ENCODE measurements at places on chromosomes 12 and 14. TPM values are rescaled to one million over a fixed set of nuclear protein-coding genes. Genes with fewer than 3 reads are reported as not detected.

- no peak for DNase-seq
Measured at GRCh38 chr14:33191855-33192254, 253.2 kb downstream of the NPAS3 start.

GRCh38 chr14:49641697-49642129 is 6.7 kb upstream of the DNAAF2 start:
- peak; percentile 43 for DNase-seq

GRCh38 chr12:3536096-3536875 is 45.3 kb downstream of the PRMT8 start:
- no peak for DNase-seq

DNA sequence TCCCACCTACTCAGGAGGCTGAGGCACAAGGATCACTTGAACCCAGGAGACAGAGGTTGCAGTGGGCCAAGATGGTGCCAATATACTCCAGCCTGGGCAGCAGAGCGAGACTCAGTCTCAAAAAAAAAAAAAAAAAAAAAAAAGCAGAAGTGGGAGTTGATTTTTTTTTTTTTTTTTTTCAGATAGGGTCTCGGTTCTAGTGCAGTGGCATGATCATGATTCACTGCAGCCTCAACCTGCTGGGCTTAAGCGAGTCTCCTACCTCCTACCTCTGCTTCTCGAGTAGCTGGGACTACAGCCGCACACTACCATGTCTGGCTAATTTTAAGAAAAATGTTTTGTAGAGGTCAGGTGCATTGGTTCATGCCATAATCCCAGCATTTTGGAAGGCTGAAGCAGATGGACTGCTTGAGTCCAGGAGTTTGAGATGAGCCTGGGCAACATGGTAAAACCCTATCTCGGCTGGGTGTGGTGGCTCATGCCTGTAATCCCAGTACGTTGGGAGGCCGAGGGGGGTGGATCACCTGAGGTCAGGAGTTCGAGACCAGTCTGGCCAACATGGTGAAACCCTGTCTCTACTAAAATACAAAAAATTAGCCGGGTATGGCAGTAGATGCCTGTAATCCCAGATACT is 16.3 kb upstream of the HSP90AA1 start:
- no peak for DNase-seq

- no peak for DNase-seq
Measured at GRCh38 chr12:67991158-67991557, 1.9 kb downstream of the IFNG-AS1 start.

DNA sequence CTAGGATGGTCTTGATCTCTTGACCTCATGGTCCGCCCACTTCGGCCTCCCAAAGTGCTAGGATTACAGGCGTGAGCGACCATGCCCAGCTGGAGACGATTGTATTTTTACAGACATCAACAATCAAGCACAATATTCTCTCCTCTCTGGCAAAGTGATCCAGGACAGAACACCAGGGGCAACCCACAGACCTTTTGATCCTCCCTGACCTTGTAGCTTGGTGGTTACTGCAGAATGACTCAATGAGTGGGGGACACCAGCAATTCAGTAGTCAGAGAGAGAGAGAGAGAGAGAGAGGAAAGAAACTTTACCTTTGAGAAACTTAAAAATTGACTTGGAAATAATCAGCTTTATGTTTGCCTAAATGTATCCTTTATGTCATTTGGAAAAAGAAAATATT is 51.2 kb downstream of the DRAM1 start:
- no peak for DNase-seq

DNA sequence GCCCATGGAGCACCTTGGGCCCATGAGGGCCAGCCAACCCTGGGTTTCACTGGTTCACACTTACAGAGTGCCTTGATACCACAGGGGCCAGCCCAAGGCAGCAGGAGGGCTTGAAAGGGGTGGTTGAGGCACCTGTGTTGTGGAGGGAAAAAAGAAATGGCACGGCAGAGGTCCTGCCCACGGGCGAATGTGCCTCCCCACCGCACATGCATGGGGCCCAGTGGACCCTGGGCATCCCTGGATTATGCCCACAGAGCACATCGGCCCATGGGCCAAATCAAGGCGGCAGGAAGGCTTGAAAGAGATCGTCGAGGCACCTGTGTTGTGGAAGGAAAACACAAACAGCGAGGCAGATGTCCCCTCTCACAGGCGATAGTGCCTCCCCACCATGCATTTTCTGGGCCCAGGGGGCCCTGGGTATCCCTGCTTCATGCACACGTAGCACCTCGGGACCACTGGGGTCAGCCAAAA is 378.1 kb downstream of the ALG10 start:
- DNase-seq, result no peak

Gene SOCS4
- total RNA-seq, result 5.8 TPM
